ENCODE measurements at places on chromosomes 1 and 21.
A peak's percentile ranks its signal among the peaks of the same experiment; 100 is the strongest.

DNA sequence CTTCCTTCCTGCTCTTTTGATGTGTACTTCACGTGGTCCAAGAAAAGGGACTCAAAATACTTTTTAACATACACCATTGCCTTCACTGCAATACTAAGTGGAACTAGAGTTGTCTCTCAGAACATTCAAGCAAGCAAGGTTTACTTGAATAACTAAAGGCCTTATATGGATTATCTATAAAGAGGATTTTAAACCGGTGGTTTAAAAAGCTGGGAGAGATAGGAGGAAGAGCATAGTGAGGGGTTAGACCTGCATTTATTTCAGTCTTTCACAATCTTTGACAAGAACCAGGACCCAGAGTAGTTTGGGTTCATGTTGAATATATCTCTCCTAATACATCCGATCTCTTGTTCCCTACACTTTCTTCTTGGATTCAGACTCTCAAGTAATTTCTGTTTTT, 6.9 kb downstream of the S1PR1 start:
- no peak for DNase-seq

DNA sequence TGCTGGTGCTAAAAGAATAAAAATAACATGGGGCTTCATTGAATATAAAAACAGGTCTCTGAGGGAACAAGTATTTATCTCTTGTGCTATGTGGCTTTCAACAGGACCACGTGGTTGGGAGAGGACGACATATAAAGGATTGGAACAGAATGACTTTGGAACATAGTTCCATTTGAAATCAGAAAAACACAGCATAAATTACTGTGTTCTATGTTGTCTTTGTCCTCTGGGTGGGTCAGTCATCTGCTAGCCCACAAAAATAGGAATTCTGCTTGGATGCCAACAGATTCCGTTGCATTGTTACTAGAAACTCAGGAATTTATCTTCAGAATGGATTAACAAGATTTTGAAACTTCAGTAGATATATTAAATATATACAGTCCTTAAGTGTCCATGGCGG, 5.9 kb downstream of the CEP85 start:
- no peak for DNase-seq

DNA sequence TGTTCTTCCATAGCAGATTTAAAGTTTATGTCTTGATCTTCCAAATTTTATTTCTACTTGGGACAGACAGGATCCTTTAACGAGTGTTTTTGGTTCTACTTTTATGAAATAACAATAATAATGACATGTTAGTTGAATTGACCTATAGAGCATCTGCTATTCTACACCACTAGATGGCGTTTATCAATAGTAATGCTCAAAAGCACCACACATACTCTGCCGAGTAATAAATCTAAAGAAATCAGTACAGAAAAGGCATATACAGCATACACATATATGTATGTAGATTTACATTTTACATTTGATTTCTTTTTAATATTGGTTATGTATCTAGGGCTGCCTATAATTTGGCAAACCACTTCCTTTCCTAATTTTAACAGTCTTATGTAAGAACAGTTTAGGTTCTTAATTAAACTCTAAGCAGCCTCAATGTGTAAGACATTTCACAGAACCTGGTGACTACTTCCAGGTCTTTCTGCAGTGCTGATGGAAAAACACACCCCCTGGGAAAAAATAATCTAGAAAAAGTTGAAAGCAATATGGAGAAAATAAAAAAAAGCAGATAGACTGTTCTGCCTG, 5.9 kb upstream of the SIPA1L2 start:
- DNase-seq = no peak

GRCh38 chr1:193256019-193256418, 69.6 kb upstream of the B3GALT2 start:
- no peak for DNase-seq

DNA sequence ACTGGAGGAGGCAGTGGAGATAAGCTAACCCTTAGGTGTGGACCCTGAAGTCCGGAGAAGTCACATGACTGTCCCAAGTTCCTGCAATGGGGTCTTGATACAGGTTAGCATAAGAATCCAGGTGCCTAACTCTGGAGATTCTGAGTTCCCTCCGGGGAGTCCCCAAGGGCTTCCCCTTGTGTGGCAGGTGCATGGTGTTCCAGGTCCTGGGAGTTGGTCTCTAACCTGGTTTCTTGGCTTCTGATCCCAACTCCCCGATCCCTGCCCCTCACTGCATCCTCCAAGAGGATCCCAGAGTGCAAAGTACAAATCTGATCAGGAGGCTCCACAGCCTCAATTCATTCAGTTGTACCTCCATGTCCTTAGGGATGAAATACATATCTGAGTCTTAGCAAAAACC, 9.3 kb upstream of the C8A start:
- DNase-seq = no peak

GRCh38 chr1:52140633-52141512, 1.0 kb upstream of the ZFYVE9 start:
- DNase-seq = no peak

GRCh38 chr1:205577874-205578658, 53.7 kb downstream of the ELK4 start:
- DNase-seq = peak; percentile 59

DNA sequence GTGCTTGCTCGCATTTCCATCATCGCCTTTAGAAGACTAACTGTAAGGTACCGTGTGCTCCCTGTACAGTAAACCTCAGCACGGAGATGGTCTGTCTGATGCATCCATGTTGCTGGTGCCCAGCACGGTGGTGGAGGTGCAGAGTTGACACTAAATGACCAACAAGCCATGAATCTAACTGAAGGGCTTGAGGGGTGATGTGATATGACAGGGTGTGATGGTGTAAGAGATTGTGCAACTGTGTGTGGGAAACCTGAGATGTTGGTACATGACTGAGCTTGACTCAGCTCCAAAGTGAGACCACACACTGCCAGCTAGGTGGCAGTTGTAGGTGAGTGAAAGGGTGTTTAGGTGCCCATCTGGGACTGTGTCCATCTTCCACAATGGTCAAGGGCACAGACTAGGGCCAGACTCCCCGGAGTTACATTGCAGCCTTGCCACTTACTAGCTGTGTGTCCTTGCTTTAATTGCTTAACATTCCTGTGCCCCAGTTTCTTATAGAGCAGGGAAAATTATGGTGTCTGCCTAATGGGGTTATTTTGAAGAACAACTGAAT, 21.4 kb downstream of the SLC2A1 start:
- DNase-seq = peak; percentile 15

DNA sequence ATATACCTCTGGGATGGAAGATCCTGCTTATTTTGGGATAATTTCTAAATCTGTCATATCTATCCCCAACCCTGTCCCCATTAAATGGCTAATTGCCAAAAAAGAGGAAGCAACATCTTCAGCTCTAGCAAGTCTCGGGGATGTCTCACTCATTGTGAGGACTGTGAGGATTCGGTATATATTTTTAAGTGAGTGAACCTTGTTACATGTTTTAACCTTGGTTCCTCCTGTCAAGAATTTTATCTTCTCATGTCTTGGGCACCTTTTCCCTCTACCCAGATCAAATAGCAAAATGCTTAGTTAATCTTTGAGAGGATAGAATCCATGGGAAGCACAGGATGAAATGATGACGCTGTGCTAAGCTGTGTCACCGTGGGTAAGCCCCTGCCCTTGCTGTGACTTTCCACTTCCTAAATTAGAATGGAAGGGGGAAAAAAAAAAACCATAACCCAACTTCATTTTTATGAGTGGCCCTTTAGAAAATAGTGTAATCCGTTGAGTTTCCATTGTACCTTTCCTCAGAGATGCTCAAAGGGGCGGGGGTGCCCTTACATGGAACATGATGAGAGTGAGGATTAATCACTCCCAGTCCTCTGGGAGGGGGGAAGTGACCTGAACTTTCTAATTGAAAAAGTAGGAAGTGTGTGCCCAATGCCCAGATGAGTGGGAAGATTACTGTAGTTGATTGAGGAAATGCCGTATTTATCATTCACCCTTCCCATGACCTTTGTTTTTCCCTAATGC, 7.6 kb downstream of the ATP1A1 start:
- DNase-seq = no peak

DNA sequence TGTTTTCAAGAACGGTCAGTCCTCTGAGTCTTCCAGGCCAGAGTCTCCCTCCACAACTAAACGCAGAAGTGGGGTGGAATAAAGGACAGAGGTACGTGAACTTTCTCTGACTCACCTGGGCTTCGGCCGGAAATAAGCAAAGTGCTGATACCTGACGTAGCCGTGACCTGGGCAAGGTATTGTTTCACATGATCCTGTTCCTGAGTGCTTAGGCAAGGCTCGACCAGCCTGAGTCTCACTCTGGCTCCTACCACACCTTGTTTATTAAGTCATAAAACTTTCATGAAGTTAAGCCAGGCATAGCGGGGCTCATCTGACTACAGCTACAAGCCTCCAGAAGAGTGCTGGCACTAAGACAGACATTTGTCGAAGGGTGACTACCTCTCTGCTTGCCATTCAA, 327.5 kb downstream of the SETD4 start:
- DNase-seq = no peak

GRCh38 chr1:37290718-37291117, 183.7 kb upstream of the ZC3H12A start:
- DNase-seq = no peak

GRCh38 chr21:46308431-46308830, 15.2 kb downstream of the C21orf58 start:
- DNase-seq = no peak

GRCh38 chr1:185670187-185670627, 64.0 kb upstream of the HMCN1 start:
- peak; percentile 61 for DNase-seq

- DNase-seq = peak; percentile 64
Measured at GRCh38 chr1:81706650-81707435, 93.9 kb upstream of the ADGRL2 start.

DNA sequence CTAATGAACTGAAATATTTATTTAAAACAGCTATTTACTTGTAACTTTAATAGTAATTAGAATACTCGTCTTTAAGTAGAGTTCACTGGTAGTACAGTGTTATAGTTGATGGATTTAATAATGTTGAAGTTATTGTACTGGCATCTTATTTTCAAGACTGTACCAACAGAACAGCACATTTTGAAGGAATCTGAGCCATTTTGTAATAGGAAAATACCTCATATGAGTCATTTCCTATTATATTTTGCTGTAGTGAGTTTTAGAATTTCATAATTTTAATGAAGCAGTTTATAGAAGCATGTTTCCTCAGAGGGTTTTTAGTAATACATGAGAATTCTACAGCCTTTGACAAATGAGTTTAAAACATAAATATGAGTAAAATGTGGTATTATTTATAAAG, 258.3 kb downstream of the OLFM3 start:
- DNase-seq = no peak

DNA sequence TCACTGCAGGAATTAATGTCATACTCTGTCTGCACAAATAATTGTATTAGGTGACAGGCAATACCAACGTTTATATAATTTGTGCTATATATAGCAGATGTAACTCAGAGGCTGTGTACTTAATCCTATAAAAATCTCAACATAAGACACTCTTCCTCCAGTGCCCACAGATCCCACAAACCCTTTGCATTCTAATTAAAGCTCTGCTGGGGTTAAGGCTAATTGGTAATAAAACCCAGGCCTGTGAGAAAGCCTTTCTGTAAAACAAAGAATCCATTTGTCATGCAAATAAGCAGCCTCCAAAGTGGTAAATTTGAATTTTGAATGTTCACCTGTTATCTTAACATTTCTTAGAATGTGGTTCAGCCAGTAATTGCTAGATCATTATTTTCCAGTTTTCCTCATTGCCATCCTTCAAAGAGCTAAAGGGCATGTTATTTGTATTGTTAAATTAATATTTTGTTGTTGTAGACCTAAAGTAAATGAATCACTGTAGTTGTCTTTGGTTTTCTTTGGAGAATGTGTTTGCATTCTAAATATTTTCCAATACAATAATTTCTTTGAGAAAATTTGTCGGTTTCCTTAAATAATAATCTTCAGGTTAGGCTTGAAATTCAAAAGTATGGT, 46.3 kb upstream of the PRDX6 start:
- no peak for DNase-seq

DNA sequence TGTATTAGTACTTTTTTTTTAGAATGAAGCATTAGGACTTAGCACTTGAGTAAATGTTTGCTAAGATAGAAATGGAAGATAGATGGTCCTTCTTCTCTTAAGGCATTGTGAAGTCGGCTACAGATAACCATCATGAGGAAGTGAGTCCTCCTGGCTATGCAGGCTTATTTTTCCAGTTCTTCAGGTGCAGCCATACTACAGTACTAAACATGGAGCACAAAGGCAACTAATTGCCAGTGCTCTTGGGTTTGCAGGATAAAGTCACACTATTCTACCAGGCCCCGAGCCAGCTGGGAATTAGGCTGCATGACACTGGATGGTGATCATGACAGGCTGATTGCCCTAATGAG, 197.3 kb upstream of the SGIP1 start:
- DNase-seq = no peak

DNA sequence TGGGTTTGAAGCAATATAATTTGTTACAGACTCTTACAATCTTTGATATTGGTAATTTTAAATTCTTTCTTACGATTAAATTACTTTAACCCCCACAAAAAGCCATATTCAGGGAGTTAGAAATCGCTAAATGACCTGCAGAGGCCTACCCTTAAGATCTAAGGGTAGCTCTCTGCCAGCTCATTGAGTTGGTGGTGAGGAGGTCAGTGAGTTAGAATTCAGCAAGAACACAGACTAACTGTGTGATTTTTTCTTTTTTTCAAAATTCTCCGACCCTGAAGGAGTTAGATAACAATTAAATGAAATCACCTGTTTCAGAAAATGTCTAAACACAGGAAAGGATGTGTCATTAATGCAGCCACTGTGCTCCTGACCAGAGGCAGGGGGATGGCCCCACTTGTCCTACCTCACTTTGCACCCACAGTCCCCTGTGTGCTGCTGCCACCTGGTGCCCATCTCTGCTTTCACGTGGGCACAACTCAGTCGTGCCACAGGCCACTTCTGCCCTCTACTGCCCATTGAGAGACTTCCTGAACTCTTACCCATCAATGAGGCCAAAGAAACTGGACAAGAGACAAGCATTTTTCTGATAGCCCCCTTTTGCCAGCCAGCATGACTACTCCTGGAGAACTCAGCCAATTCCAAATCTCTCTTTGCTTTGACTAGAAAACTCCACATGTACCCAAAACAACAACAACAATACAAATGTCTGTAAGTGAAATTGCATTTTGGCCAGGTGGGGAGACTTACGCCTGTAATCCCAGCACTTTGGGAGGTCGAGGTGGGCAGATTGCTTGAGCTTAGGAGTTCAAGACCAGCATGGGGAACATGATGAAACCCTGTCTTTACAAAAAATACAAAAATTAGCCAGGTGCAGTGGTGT, 8.4 kb downstream of the CFAP45 start:
- peak; percentile 89 for DNase-seq

GRCh38 chr1:61247881-61248752, 165.8 kb downstream of the NFIA start:
- DNase-seq = no peak

- no peak for DNase-seq
Measured at GRCh38 chr1:179016706-179017382, 8.8 kb upstream of the FAM20B start.

- no peak for DNase-seq
Measured at GRCh38 chr1:171366085-171366484, 52.1 kb downstream of the FMO4 start.

GRCh38 chr1:46492871-46493270, 3.2 kb downstream of the DMBX1 start:
- no peak for DNase-seq

All from islet precursor cell (in vitro differentiated cells).